GM18507 (cell line): ENCODE measurements at places on chromosomes 7 and 10.

DNA sequence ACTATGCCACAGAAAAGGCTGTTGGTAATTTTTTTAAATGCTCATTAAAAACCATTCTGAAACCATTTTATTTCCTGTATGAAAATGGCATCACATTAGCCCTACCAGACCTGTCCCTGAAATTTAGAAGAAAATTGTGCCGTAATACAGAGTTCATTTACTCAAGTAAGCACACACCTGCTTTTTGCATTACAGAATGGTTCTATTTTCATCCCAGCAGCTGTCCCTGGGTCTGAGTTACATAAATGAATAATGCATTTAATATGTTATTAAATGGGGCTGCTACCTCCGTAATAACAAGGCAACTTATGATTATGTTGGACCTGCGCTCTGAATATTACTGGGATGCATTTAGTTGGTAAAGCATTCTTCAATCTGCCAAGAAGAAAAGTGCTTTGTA, 508.9 kb downstream of the SORCS1 start:
- no peak for DNase-seq

- no peak for DNase-seq
Observed at GRCh38 chr10:11454160-11454559, 157.3 kb downstream of the USP6NL start.

- no peak for DNase-seq
Observed at GRCh38 chr7:149544028-149544427, 46.4 kb upstream of the ZNF746 start.

DNA sequence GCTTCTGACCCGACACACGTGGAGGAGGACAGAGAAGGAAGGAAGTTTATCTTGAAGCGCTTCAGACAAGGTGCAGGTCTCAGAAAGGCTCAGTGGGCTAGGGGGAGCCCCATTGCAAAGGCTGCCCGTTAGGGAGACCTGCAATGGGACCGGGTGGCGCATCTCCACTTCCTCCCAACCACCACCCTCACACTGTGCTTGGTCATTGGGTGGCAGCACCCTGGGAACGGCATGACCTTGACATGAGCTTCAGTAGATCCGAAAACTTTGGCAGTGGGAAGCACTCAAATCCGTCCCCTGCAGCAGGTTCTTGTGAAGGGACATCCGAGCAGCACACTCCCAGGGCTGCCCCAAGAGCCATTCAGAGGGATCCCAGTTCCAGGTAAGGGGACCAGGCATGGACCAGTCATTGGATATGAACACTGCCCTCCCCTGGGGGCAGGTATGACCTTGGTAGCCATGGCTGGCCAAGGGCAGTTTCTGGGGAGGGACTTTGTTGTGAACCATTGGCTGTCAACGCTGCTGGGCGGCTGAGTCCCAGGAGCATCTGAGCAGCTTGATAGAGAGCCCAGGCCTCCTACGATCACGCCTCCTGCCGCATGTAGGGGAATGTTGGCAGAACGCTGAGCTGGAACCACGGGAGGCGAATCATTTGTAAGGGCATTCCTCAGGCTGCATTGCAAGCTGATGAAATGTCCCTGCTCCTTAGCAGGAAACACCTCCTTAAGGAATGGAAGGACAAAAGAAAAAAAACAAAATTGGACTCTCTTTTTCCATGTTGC, 31.7 kb downstream of the GALNTL5 start:
- no peak for DNase-seq

GRCh38 chr10:72846238-72846637, 47.3 kb upstream of the OIT3 start:
- DNase-seq, result no peak
